Brain microvascular endothelial cell (primary cell): ENCODE measurements at places on chromosomes 13 and 19.

- no peak for DNase-seq
Observed at GRCh38 chr13:113759525-113760137, 605 bp downstream of the TMEM255B start.

DNA sequence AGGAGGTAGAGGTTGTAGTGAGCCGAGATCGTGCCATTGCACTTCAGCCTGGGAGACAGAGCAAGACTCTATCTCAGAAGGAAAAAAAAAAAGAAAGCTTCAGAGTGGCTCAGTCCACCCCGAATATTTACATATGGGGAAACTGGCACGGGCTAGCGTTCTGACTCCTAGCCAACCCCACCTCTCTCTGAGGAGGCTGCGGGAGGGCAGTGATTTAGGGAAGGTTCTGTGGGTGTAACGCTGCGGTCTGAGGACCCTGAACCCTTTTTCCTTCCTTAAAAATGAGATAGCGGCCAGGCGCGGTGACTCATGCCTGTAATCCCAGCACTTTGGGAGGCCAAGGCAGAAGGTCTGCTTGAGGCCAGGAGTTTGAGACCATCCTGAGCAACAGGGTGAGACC lies 5.0 kb downstream of the LRRC25 start:
- no peak for DNase-seq

DNA sequence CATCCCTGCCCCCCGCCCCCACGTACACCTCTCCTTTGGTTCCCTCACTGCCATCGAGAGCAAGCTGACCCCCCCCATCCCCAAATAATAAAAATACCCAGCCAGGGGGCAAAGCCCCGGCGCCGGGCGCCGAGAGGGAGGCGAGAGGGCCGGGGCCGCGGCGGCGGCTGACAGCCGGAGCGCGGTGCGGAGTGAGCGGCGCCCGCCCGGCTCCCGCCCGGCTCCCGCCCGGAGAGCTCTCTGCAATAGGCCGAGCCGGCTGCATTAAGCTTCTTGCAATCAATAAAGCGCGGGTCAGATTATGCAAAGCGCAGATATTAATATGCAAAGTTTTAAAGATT lies 40.9 kb downstream of the DEDD2 start:
- no peak for DNase-seq

DNA sequence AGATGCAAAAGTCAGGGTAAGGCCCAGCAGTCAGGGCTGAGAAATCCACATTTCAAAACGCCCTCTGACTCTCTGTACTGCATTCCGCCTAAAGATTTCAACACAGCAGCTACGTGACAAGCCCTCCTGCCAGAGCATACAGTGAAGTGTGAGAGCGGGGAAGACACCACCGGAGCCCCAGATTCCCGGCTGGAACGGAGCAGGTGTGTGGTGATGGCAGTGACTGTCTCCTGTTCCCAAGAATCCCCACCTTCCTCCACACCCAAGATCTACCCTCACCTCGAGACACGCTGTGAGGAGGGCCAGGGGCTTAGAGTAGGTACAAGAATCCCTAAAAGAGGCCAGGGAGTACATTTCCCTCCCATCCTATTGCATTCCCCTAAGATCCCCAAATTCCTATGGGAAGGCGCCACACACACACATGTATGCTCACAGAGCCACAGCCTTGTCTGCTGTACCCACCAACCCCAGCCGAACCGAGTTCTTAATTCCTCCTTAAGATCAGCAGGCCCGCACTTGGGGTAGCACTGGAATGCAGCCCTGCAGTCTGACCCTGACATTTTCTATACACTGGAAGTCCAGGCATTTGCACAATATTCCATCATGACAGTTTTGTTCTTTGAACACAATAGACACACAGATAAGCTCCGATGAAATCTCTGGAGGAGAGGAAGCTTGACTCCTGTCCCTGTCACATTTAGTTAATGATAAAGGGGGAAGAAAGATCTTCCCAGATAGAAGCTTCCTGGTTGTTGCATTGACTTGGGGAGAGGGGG lies 102.9 kb downstream of the FOXO1 start:
- DNase-seq, result no peak

GRCh38 chr13:59119475-59119874 lies 1044.3 kb downstream of the DIAPH3 start:
- DNase-seq, result no peak

GRCh38 chr19:16070366-16070990 lies 5.8 kb upstream of the TPM4 start:
- no peak for DNase-seq

- DNase-seq, result no peak
Observed at GRCh38 chr13:39656325-39656677, 839 bp downstream of the COG6 start.

DNA sequence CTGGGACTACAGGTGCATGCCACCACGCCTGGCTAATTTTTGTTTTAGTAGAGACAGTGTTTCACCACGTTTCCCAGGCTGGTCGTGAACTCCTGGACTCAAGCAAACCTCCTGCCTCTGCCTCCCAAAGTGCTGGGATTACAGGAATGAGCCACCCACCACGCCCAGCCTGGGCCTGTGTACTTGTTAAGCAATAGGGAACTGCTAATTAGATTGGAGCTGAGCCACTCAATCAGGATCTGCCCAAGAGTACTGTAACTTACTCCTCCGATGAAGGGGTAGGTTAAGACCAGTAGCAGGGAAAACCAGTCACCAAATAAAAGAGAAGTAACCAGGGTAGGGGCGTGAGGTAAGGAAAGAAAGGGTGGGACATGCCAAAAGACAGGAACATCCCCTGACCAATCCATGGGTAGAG lies 2.3 kb downstream of the DDX39A start:
- no peak for DNase-seq

DNA sequence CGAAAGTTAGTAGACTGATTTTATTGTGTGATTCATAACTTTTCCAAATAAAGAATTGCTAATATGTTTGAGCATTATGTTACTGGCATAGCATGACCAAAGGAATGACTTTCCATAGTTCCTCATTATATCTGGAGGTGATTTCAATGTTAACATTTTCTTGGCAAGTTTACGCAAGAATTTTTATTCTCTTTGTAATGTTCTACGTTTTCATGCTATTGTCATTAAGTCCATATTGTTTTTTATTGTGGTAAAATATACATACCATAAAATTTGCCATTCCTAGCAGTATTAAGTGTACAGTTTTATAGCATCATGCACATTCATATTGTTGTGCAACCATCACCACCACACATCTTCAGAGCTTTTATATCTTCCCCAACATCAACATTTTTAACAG lies 14.8 kb downstream of the KCTD12 start:
- DNase-seq, result no peak

DNA sequence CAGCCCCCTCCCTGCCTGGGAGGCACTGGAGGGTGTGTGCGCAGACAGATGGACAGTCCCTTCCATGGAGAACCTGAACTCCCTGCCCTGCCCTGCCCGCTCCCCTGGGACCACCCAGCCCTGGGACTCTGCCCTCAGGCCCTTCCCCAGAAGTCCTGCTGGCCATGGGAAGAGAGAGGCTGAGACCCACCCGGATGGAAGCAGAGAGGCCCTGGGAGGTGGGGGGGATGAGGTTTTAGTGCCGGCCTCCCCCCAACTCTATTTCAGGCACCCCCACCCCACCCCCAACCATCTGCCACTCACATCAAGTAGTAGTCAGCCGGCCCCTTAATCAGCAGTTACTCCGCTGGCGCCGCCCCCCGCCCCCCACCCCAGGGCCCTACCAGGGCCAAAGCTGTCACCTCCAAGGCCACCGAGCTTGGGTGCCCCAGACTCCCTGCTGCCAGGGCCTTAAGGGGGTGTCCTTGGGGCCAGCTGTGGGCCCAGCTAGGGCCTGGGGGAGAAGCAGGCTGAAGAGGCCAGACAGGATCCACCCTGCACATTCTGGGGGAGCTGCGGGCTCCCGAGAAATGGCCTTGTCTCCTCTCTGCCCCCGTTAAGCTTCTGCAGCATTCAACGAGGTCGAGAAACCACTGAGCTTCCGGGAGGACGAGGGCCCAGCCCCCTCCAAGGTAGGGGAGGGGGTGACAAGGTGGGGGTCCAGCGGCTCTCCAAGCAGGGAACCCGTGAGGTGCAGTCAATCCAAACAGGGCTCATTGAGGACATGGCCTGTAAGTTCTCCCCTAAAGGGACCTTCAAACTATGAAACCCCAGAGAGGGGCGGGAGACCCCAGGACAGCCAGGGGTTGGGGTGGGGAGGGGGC lies 17.4 kb downstream of the NMRK2 start:
- no peak for DNase-seq

DNA sequence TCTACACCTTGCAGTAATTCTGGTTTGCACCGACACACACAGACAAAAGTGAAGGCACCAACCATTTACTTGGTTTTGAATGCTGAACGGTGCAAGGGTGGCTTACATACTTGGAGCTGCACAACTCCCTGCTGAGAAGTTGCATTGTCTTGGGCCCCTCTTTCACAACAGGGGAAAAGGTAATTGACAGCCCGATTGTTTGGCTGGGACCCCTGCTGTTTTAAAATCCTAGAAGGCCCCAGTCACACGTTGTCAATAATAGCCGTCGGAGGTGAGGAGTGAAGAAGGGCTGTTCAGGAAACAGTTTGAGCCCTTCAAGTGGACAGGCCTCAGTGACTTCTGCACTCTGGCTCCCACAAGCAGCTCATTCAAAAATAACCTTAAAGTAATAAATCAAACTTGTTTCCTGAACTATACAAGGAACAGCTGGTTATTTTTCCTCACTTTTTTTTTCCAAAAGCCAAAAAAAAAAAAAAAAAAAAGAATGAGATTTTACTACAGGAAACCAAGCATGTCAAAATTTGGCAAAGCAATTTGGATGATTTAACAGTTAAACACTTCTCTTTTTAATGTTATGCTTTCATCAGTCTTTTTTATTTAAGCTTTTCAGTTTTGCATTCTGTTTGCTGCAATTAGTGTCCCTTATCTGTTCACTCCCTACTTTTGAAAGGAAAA lies 19.0 kb upstream of the SPRY2 start:
- DNase-seq, result no peak

- DNase-seq, result no peak
Observed at GRCh38 chr19:12646551-12646950, 20.0 kb downstream of the MAN2B1 start.
